ENCODE measurements at places on chromosomes 12 and 14.
A peak's percentile ranks its signal among the peaks of the same experiment; 100 is the strongest.

GRCh38 chr14:105530285-105531087, 4.1 kb downstream of the TMEM121 start:
- no peak for DNase-seq

DNA sequence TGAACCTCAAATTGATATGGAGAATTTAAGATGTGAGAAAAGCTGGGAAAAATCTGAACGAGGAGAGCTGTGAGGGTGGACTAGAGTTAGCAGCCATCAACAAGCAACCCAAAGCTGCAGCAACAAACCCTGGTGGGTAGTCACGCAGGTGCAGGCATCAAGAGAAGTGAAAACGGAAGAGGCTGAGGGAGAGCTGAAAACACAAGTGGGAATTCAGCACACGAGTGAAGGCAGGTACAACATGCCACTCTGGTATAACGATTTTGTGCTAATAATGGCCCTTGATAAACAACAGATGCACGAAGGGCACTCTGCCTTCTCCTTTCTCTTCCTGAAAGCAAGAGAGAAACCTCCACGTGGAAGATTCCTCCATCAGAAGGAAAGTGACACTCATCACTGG, 11.5 kb downstream of the TCL1B start:
- DNase-seq, result no peak

- no peak for DNase-seq
Observed at GRCh38 chr12:126212824-126213223, 1147.6 kb downstream of the AACS start.

DNA sequence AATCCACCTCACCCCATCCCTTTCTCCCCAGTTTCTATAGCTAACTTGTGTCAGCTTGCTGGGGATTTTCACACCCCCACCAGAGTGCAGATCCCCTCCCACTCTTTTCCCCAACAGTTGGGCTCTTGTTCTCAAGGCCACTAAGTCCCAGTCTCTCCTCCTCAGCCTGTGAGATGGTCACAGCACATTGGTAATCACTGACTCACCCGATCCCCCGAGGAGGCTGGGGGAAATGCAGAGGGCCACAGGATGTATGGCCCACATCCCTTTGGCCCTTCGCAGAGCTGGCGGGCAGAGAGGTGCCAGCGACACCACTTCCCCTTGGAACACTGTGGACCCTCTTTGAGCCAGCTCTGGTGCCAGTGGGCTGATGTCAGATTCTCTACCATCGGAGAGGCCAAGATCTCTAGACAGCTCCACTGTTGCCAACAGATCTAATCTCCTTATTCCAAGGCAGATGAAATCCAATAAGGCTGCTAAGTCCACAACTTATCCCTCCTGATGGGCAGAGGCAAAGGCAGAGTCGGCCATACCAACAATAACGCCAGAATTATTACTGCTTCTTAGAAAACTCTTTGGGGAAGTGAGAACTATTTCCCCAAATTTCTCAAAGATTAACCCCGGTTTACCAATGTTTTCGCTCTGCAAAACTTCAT, 1.6 kb downstream of the FMNL3 start:
- DNase-seq, result peak; percentile 37

- DNase-seq, result no peak
Observed at GRCh38 chr12:52066346-52067080, 3.3 kb upstream of the ATG101 start.

Measured in CD4-positive, alpha-beta T cell treated with Interleukin-17A for 4 hours (primary cell).